ENCODE measurements at places on chromosomes 11 and 22.

DNA sequence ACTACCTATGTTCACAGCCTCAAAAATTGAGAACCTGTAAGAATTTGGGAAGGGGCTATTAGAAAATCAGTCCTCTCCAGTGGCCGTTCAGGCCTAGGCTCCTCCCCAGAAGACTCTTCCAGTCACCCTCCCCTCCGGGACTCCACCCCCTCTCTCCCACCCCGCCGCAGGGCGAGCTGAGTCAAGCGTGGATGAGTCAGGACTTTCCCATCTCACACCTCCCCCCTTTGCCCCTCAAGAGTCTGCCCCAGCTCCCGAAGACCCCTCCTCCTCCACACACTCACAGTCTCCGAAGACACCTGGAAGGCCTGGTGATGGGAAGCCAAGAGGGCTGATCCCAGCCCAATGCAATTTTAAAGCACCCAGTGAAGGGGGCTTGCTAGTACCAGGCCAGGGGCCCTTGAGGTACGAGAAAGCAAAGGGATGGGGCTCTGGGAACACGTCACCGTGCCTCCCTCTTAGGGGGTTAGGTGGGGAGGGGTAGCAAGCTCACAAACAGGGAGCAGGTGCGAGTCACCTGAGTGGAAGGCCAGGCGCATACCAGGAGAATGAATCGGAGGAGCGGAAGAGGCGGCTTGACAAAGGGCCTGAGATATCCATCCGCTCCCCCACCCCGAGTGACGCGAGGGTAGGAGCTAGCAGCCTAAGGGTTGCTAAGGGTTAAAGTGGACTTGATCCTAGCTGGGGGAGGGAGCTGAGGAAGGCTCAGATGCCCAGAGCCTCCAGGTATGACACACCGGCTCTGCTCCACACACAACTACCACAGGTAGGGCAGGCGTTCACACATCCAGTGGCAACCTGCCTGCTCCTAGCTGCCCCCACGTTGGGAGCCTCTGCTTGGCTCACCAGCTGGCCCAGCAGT, 13.6 kb downstream of the BCL9L start:
- peaks cover 3% of the 10 kb centered on the region for H3K4me1 ChIP-seq
- no peak overlapping the region for H3K4me3 ChIP-seq
- DNase-seq: no peak
- no peaks in the 10 kb centered on the region for H3K27me3 ChIP-seq
- H3K36me3 ChIP-seq: no peaks in the 10 kb centered on the region
- no peak overlapping the region for H3K27ac ChIP-seq

DNA sequence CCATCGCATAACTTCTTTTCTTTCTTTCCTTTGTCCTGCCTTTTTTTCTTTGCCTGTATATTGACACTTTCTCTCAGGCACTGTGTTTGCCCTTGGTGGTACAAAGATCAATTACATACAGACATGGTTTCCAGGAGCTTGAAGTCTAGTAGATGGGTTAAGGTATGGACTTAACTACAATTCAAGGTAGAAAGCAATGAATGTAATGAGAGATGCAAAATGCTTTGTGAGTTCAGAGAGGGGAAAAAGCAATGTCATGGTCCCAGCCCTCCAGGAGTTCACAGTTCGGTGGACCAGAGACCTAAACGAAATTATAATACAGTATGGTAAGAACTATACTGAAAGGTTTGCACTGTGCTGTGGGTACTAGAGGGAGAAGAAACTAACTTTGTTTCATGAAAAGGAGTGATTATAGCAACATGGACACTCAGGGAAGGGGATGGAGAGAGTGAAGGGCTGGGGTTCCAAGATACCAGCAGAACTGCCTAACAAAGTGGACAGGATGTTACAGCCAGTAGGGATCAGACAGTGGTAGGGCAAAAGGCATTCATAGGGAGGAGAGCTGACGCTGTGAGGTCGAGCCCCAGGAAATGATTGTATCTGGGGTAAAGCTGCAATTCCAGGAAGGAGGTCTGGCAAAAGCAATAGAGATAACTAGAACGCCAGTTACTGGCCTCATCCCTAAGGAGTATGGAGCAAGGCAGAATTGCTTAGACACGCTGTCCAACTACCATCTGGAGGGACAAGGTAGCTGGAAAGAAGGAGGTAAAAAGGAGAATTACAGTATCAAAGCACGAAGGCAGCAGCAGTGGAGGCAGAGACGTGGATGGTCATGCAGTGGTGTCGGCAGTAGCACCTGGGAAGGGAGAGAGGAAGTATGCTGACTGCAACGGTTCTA, 158.3 kb upstream of the MTMR2 start:
- H3K4me3 ChIP-seq: no peak overlapping the region
- DNase-seq: no peak
- no peaks in the 10 kb centered on the region for H3K27me3 ChIP-seq
- no peaks in the 10 kb centered on the region for H3K4me1 ChIP-seq

DNA sequence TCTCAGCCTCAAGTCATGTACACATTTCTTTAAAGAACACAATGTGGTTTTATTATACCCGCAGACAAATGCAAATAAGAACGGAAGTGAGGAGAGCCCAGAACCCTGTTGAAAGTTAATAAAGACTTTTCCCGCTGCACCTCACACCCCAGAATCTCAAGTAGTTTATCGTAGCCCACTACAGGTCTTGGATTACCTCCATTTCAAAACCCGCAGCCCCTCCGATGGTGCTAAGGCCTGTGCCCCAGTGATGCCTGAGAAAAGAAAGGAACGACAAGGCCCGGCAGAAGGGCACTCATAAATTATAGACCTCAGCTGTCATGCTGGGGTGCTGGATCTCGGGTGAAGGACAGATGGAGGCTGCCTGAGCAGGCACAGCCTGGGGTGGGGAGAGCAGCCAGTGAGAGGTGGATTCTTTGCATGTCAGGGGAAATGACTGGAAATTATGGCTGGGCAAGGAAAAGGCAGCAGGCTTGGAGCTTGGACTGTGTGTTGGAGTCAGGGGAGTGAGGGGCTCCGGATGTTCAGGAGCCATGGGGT, 354.1 kb downstream of the NTM start:
- no peak overlapping the region for H3K27ac ChIP-seq
- H3K36me3 ChIP-seq: no peaks in the 10 kb centered on the region
- H3K27me3 ChIP-seq: no peaks in the 10 kb centered on the region
- H3K4me3 ChIP-seq: no peak overlapping the region
- H3K4me1 ChIP-seq: no peaks in the 10 kb centered on the region

DNA sequence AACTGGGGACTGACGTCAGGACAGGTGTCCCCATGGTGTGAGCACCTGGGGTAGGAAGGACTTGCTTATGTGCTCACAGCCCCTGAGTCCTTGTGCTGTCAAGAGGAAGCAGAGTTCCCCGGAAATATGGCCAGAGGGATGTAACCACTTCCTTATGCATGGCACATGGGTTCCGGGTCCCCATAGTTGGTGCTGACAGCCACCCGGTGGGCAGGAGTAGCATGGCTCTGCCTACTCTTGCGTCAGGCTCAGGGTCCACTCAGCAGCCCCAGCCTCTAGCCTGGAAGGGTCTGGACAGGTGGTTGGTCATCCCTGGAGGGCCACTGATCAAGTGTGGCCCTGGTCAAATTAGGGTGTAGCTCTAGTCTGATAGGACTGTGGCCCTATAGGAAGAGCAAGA, 42.8 kb upstream of the CCND1 start:
- no peaks in the 10 kb centered on the region for H3K27me3 ChIP-seq
- no peak overlapping the region for H3K27ac ChIP-seq
- no peak for DNase-seq
- no peaks in the 10 kb centered on the region for H3K4me1 ChIP-seq
- no peaks in the 10 kb centered on the region for H3K36me3 ChIP-seq
- no peak overlapping the region for H3K4me3 ChIP-seq

- no peak overlapping the region for H3K4me3 ChIP-seq
- no peaks in the 10 kb centered on the region for H3K27me3 ChIP-seq
- no peaks in the 10 kb centered on the region for H3K36me3 ChIP-seq
- no peak for DNase-seq
- H3K4me1 ChIP-seq: peaks cover 6% of the 10 kb centered on the region
Observed at GRCh38 chr11:45178890-45179671, 32.6 kb downstream of the PRDM11 start.

- H3K4me1 ChIP-seq: no peaks in the 10 kb centered on the region
- no peaks in the 10 kb centered on the region for H3K36me3 ChIP-seq
- no peak overlapping the region for H3K27ac ChIP-seq
- DNase-seq: no peak
- H3K27me3 ChIP-seq: no peaks in the 10 kb centered on the region
- H3K4me3 ChIP-seq: no peak overlapping the region
Observed at GRCh38 chr11:57192316-57192715, 10.6 kb downstream of the LRRC55 start.

- no peak for DNase-seq
- no peaks in the 10 kb centered on the region for H3K27me3 ChIP-seq
- H3K36me3 ChIP-seq: no peaks in the 10 kb centered on the region
Observed at GRCh38 chr11:30567120-30567519, 19.0 kb downstream of the MPPED2 start.

- no peak for DNase-seq
- no peak overlapping the region for H3K27ac ChIP-seq
- no peak overlapping the region for H3K4me3 ChIP-seq
- H3K36me3 ChIP-seq: no peaks in the 10 kb centered on the region
Observed at GRCh38 chr22:25488244-25489020, 76.0 kb upstream of the GRK3 start.

DNA sequence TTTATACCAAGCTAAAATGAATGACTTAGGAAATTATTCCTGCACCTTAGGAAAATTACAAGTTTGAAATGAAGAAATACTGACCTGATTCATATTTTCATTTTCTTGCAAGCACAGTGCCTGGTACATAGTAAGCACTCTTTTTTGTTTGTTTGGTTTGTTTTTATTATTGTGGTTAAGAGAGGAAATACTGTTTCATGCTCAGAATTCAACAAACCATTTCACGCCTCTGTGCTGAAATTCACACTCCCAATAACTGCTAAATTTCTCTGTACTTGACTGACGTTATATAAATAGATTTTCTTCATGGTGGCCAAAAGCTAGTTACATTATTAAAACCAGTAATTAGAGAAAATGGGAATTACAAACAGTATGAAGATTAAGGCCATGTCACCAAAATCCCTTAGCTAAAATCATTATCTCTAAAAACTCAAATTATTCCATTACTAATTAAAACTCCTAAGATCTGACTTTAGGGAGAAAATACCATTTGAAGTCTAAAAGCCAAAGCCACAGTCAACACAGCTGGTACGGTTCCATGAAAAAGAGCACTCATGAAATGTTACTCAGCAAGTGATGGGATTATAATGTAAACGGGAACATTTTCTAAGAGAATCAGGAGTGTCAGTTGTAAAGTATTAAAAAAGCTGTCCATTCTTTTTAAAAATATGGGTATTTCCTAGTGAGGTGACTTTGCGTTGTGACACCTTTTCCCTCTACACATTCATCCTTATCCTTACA, 77.8 kb upstream of the DDI1 start:
- peak; percentile 38 for DNase-seq
- H3K27ac ChIP-seq: peak overlapping the region; percentile 70
- H3K36me3 ChIP-seq: no peaks in the 10 kb centered on the region
- 0 out of 2 replicates have a peak overlapping the region, but pooled peaks have one; percentile 4 for H3K4me3 ChIP-seq

DNA sequence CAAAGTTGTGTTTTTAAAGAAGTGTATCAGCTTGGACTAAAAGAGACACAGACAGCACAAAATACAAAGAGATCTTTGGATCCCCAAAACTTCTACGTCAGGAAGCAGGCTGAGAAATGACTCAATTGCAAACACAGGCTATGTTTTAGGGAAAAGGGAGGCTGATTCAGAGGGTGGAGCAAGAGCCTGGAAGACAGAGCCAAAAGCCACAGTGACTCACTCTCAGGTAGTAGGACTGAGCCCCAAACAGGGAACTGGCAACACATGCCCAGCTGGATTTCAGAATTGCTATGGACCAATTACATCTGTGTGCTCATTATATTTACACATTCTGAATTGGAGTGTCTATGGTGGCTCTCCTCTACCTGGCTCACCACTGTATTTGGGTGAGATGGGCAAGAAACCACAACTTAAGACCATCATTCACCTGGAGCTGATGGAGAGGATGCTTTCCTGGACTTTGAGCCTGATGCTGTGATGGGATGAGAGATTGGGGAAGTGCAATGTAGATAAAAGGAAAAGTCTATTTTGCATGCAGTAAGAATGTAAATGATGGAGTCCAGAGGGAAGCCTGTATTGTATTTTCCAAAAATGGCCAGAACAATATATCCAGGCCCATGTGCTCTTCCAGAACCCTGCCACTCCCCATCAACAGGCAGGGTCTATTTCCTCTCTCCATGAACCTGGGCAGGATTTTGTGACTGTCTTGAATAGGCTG, 20.8 kb upstream of the LINC01488 start:
- no peak overlapping the region for H3K4me3 ChIP-seq
- peaks cover 51% of the 10 kb centered on the region for H3K27me3 ChIP-seq
- H3K4me1 ChIP-seq: no peaks in the 10 kb centered on the region
- H3K36me3 ChIP-seq: no peaks in the 10 kb centered on the region
- no peak for DNase-seq

GRCh38 chr11:118099838-118100556, 13.2 kb upstream of the SMIM35 start:
- no peaks in the 10 kb centered on the region for H3K27me3 ChIP-seq
- H3K4me1 ChIP-seq: no peaks in the 10 kb centered on the region
- no peak for DNase-seq
- H3K27ac ChIP-seq: no peak overlapping the region
- H3K4me3 ChIP-seq: no peak overlapping the region

GRCh38 chr11:76075716-76076115, 130.6 kb downstream of the WNT11 start:
- DNase-seq: no peak
- H3K4me1 ChIP-seq: no peaks in the 10 kb centered on the region
- no peaks in the 10 kb centered on the region for H3K36me3 ChIP-seq
- no peak overlapping the region for H3K4me3 ChIP-seq
- H3K27me3 ChIP-seq: no peaks in the 10 kb centered on the region

DNA sequence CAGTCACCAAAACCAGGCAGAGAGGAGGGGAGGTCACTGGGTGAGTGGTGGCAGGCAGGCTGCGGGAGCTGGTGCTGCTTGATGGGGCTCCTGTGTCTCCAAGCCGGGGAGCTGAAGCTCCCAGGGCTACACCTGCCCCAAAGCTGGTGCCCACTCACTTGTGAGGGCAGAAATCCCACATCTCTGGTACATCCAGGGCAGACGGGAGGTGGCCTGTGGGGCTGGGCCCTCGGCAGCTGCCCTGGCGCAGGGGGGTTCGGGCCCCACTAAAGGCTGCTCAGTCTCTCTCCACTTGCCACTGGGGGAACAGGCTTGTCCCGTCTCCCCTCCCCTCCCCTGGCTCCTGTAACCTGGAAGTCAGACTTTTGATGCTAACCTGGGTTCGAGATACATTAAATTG, 55.6 kb upstream of the PPARA start:
- H3K27me3 ChIP-seq: no peaks in the 10 kb centered on the region
- H3K27ac ChIP-seq: no peak overlapping the region
- no peaks in the 10 kb centered on the region for H3K4me1 ChIP-seq
- DNase-seq: no peak

GRCh38 chr11:82523141-82523540, 210.5 kb downstream of the FAM181B start:
- H3K27me3 ChIP-seq: no peaks in the 10 kb centered on the region
- H3K4me1 ChIP-seq: no peaks in the 10 kb centered on the region
- H3K4me3 ChIP-seq: no peak overlapping the region
- no peaks in the 10 kb centered on the region for H3K36me3 ChIP-seq
- no peak for DNase-seq

- H3K27me3 ChIP-seq: no peaks in the 10 kb centered on the region
- H3K4me3 ChIP-seq: no peak overlapping the region
- DNase-seq: no peak
- no peak overlapping the region for H3K27ac ChIP-seq
Observed at GRCh38 chr11:132851247-132851646, 681.1 kb downstream of the OPCML start.

All from MM.1S (cell line).